NCI-H1417 (cell line): ENCODE measurements at places on chromosomes 6 and 20.

- DNase-seq = no peak
Measured at GRCh38 chr6:119482850-119483285, 133.3 kb upstream of the MAN1A1 start.

GRCh38 chr6:156731396-156731795 is 45.8 kb upstream of the ARID1B start:
- peak; percentile 98 for DNase-seq

DNA sequence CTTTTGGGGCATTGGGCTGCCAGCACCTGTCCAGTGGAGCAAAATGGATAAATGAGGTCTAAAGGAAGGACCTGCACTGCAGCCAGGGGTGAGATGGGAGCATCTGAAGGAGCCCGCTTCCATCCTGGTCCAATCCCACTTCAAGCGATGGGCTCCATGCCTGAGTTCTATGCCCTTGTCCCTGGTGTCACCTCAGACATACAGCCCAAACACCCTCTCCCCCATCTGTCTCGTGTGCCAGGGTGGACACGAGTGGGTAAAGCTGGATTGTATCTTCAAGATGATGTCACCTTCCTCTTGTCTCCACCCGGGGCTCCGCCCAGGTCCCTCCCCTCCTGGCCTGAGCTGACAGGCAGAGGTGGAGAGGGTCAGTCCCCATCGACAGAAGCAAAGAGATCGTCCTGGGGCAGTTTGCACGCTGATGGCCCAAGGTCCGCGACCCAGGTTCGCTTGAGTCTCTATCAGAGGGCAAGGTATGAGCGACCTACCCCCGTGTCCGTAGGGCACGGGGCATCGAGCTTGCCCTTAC is 544 bp downstream of the SMIM29 start:
- no peak for DNase-seq

DNA sequence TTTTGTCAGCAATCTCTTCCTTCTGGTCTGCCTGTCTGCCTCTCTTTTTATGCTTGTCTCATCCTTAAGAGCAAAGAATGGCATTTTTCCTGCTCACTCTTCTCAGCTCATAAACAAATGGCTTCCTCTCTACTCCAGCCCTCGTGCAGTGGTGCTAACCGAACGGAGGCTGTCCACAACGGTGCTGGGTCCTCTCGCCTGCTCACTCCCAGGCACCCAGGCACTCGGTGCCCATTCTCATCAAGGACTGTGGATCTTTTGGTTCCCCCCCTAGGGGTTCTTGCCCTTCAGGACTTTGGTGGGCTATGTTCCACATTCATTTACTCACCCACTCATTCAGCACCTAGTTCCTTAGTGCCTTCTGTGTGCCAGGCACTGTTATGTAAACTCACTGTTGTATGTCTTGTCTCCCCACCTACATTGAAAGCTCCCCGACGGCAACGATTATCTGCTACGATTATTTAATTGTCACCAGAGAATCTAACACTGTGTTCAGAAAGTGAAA is 113.9 kb downstream of the FYN start:
- no peak for DNase-seq

DNA sequence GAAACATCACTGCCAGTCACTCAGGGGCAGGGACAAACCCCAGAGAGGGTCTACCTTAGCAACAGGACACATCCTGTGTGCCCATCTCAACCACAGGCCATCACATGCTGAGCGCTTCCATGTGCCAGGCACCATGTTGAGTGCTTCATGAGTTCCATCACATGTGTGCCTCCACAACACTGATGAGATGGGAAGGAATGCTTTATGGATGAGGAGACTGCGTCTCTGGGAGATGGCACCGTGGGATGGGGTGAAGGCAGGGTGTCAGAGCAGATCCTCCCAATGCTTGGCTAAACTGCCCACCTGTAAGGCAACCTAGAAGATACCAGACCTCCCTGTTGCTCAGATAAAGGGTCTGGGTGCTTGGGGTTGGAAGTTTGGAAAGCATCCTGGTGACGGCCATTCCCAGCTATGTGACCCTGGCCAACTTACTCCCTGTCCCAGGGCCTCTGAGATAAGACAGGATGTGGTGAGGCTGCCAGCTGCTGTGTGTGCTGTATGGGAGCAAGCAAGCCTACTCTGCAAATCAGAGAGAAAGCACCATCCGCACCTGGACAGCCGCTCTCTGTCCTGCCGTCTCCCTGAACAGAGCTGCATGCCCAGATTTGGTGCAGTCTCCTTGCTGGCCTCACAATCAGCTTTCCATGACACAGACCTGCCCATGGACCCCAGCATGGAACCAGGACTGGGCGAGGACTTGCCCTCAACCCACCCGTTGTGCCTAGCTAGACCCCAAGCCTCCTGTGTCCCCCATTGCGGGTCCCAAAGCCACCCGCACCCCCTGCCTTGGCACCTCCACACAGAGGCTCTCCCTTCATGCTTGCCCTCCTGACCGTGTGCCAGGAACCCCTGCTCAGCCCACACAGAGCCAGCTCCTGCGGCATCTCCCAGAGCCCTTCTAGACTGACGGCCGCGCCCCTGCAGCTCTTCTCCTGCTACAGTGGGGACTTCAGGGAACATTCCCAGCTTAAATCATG is 143.7 kb downstream of the SYNDIG1 start:
- no peak for DNase-seq
